ENCODE measurements at places on chromosomes 1 and 21.

GRCh38 chr21:46607636-46608035 lies 2.8 kb upstream of the S100B start:
- DNase-seq = no peak

GRCh38 chr1:4019147-4019521 lies 119.1 kb upstream of the C1orf174 start:
- no peak for DNase-seq

GRCh38 chr1:60151311-60151710 lies 77.7 kb upstream of the C1orf87 start:
- DNase-seq = no peak

DNA sequence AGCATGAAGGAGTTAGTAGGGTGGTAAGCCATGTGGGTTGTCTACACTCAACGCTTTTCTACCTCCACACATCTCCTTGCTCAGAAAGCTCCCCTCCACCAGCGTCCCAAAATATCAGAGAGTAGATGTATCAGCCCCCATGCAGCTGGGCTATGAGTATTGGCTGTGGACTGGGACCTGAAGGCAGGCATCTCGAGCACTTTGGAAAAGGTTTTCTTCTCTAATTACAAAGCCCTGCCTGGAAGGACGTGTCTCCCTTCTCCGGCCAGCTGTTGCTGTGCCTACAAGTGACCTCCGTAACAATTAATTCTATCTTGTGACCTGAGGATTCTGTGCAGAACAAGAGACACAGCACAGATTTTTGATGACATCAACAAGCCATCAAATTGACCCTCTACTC lies 142.0 kb upstream of the RUNX1 start:
- no peak for DNase-seq

- DNase-seq = no peak
Measured at GRCh38 chr1:8238141-8239038, 79.5 kb upstream of the SLC45A1 start.

DNA sequence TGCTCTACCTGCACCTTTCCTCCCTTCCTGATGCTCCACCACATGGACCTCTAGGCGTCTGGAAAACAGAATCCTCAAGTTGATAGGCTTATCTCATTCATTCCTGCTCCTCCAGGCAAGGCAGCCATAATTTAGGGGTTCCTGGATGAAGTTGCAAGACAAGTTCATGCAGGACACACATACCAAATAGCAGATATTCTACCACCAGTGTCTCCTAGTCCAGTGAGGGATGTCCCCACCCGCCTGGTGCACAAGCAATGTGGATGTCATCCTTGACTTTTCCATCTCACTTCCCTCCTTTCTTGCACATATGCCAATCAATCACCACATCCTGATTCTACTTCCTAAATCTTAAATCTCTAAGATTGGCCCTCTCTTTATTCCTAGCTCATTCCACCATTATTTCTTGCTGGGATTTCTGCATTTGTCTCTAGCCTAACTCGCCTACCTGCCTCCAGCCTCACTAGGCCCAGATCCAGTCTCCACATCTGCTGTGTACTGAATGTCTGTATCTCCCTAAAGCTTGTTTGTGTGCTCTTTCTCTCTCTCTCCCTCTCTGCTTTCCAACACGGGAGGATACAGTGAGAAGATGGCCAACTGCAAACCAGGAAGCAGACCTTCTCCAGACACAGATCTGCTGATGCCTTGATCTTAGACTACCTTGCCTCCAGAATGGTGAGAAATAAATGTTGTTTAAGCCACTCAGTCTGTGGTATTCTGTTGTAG lies 40.5 kb downstream of the CD34 start:
- no peak for DNase-seq

DNA sequence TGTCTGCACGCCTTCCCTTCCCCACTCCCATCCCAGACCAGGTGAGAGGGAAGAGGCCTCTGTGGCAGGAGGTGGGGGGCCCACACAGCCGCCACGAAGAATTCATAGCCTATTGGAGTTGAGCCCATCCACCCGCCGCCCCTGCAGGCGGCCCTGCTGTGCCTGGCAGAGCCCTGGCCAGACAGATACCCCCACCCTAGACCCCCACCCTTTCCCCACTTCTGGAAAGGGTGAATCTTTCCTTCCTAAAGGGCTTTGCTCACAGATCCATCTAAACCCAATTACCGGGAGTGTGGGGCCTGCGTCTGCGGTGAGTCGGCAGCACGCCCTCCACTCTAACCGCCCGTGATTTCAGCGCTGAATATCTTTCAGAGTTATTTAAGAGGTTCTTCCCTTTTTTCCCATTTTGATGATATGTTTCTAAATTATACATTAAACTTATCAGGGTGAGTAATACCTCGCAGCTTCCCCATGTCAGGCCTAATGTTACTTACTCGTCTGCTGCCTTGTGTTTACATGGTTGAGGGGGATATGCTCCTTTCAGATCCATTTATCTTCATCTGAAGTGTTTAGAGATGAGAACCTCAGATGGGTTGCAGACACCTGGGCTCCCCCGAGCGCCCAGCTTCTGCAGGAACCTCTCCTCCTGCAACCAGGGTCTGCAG lies 183.9 kb upstream of the VAMP3 start:
- peak; percentile 18 for DNase-seq

DNA sequence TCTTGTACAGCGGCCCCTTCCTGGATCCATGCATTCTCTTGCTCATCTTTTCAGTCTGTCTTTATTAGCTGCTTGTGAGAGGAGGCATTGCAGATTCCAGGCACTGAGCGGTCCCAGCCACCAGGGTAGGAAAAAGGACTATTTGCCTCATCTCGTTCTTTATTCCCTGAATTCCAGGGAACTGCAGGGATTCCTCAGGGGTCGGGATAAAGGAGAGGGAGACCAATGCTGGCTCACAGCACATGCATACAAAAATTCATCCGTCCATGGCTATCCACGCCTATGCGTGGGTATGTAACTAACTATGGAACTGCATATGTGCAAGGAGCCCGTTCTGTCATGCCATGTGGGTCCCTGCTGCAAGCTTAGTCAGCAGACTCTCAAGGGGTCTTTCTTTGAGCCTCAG lies 879 bp upstream of the PLPPR5 start:
- DNase-seq = no peak

GRCh38 chr21:44792702-44793591 lies 8.7 kb downstream of the UBE2G2 start:
- no peak for DNase-seq

DNA sequence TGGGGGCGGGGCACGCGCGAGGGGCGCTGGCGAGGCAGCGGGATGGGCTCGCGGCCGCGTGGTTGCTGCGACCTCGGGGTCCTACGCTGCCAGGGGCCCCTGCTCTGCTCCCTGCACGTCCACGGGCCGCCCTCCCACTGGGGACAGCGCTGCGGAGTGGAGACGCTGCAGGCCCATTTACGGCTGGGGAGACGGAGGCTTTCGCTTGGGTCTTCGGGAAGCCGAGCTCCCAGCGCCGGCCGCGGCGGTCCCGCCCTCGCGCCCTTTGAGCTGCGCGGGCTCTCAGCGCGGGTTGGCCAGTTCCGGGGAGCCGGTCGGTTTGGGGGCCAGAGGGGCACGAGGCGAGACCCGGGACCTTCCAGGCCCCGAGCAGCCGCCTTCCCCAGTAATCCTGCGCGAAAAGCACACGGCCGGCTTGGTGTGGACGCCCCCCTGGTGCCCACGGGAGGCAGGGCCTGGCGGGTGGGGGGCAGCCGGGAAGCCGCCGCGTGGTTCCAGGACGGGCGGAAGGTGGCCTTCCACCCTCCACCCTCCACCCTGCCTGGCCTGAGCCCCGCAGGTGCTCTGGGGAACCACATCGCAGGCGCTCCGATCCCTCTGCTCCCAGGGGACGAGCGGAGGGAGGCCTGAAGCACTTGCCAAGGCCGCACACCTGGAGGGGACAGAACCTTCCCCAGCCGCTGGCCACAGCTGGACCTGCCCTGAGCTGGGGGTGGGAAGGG lies 570 bp upstream of the PEX10 start:
- DNase-seq = no peak

DNA sequence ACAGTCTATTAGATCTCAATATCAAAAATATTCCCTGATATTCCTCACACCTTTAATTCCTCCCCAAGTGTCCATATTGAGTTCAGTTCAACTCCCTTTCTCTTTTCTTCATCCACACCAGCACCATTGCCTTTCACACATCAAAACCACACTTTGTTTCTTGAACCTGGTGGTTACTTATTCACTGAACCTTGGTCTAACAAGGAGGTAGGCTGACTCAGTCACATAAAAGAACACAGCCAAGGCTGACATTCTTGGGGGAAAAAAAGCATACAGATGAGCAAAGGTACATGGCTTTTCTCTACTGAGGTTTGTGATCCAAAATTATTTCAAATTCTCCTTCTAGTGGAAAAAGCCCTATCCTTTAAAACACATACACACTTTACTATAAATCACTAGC lies 131.7 kb upstream of the USH2A start:
- DNase-seq = no peak

DNA sequence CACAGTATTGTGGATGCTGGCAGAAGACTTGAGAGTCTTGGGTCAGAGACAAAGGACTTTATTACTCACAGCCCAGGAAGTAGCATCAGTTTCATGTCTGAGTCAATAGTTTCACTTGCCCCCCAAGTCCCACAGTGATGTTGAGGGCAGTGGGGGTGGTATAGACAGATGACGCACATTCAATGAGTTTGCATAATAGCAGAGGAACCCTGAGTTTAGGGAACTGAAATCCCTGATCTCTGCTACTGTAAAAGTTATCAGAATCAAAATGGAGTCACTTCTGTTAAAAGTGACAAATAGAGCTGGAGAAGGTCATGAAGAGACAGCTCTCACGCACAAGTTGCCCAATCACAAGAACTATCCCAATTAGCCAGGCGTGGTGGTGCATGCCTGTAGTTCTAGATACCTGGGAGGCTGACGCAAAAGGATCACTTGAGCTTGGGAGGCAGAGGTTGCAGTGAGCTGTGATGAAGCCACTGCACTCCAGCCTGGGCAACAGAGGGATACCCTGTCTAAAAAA lies 11.5 kb upstream of the HCRTR1 start:
- no peak for DNase-seq

- no peak for DNase-seq
Measured at GRCh38 chr1:183685112-183685713, 32.1 kb upstream of the APOBEC4 start.

DNA sequence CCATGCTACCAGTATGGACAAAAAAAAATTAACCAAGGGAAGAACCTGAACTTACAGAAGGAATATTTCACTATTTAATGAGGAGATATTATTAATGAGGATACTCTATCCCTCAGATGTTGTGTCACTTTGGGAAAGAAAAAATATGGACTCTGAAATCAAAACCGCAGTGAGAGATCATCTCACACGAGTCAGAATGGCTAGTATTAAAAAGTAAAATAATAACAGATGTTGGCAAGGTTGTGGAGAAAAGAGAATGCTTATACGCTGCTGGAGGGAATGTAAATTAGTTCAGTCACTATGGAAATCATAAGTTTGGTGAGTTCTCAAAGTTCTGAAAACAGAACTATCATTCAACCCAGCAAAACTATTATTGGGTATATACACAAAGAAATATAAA lies 30.9 kb downstream of the TNFSF4 start:
- no peak for DNase-seq

GRCh38 chr1:36304970-36305914 lies 926 bp upstream of the SH3D21 start:
- peak; percentile 33 for DNase-seq

DNA sequence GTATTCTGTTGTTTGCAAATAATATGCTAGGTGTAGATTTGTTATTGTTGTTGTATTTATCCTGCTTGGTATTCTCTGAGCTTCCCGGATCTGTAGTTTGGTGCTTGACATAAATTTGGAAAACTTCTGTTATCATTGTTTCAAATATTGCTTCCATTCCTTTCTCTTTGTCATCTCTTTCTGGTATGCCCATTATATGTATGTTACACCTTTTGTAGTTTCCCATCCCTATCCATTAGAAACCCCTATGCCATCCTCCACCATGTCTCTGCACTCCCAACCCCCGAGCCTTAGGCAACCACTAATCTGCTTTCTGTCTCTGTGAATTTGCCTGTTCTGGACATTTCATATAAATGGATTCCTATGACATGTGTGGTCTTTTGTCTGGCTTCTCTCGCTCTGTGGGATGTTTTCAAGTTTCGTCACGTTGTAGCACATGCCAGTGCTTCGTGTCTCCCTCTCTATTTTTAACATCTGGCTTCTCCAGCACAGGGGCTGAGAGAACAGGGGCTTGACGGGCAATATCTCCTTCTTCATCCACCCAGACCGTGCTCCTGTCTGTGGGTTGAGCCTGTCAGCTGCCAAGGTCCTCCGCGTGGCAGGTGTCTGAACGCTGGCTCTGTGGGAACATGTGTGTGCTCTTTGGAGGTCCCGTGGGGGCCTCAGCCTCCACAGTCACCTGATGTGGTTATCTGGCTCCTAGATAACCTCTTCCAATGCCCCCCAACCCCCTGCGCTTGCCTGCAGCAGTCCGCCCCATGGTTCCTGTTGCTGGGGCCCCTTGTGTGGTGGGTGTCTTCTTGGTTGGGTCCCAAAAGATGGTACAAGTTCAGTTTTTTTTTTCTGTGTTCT lies 32.8 kb upstream of the MAN1C1 start:
- no peak for DNase-seq

GRCh38 chr21:44694776-44695175 lies 2.2 kb upstream of the KRTAP10-12 start:
- no peak for DNase-seq

DNA sequence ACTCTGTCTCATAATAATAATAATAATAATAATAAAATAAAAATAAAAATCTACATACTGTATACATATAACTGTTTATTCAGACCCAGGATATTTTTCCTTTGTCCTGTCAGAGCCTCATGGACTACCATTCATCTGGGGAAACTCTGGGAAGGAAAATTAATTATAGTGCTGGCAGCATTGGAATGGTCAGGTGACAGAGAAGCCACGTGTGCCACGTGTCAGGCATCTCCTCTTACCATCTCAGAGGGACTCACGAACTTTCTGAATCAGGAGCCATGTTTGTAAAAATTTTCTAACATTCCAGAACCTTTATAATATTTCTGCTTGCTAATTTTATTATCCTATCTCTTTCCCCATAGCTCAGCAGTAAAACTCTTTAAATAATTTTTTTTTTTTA lies 97.8 kb upstream of the HNRNPU start:
- DNase-seq = no peak

DNA sequence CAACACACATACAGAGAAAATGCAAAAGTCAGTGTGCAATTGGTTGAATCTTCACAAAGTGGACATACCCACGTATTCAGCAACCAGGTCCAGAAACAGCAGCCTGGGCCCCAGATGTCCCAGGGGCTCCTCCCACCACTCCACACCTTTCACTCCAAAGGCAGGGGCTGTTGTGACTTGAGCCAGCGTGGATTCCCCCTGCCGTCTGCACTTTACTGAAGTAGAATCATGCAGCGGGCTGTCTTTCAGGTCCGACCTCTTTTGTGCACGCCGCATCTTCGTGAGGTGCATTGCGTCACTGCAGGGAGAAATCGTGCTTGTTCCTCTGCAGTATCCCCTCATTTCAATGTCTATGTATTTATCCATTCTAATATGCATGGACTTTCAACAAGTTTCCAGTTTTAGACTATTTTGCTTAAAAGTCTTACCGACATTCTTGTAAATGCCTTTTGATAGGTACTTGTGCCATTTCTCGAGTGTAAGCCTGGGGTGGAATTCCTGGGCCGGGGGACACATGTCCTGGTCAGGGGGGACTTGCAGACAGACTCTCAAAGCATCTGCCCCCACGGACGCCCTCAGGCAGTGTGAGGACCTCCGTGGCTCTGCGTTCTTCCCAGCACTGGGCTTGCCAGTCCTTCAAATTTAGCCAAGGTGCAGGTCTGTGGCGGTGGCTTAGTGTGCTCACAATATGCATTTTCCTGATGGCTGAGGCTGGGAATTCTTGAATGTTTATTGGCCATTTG lies 29.3 kb upstream of the ACTRT2 start:
- DNase-seq = no peak

GRCh38 chr1:155218854-155219591 lies 10.5 kb downstream of the MTX1 start:
- DNase-seq = no peak
